ENCODE measurements at places on chromosomes 6 and 20.

DNA sequence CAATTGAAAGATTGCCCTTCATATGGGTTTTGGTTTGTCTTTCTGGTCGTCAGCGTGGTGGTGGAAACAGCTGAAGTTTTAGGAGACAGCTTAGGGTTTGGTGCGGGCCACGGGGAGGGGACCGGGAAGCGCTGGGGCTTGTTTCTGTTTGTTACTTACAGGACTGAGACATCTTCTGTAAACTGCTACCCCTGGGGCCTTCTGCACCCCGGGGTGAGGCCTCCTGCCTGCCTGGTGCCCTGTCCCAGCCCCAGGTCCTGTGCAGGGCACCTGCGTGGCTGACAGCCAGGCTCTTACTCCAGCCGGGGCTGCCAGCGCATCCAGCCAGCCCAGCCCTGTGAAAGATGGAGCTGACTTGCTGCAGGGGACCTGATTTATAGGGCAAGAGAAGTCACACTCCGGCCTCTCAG lies 22.8 kb downstream of the NPEPL1 start:
- no peak for DNase-seq

DNA sequence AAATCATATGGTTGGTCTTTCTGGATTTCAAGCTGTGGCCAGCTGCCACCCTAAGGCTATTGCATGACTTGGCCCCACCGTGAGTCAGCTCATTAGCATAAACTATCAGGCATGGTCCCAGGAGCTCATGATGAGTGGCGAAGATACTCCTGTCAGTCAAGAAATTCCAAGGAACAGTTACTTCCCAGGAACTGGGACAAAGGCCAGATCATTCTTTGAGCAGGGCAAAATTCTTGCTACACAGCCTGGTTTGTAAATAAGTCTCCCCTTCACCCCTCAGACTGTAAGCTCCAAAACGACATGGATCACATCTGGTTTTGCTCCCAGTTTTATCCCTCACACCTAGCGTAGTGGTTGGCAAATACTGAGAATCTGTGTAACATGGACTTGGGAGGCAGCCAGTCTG lies 33.0 kb upstream of the KIAA1586 start:
- DNase-seq = no peak

DNA sequence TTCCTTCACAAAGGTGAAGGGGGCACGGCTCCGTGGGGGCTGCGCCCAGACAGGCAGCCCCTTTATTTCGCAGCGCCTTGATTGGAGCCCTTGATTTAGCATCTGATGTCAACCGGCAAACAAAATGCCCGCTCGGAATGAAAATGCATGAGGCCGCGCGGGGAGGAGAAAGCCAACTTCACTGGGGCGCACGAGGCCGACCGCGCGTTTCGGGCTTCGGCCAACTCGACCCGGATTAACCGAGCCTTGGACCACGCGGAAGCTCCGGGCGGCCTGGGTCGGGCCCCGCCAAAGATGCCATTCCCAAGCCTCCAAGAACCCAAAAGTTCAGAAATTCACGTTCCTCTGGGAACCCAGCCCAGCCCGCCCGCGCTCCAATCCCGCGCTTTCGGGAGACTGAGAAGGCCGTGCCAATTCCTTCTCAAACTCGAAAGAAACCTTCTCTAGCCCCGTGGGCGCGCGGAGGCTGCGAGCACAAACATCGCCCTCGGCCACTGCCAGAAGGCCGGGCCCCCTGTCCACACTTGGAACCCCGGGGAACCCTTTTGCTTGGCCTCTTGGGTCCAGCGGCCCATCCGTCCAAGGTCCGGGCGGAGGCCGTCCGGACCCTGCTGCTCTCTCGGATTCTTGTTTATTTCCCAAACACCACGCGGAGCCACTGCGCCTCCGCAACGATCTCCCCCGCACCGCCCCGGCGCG lies 879 bp upstream of the INSM1 start:
- no peak for DNase-seq

DNA sequence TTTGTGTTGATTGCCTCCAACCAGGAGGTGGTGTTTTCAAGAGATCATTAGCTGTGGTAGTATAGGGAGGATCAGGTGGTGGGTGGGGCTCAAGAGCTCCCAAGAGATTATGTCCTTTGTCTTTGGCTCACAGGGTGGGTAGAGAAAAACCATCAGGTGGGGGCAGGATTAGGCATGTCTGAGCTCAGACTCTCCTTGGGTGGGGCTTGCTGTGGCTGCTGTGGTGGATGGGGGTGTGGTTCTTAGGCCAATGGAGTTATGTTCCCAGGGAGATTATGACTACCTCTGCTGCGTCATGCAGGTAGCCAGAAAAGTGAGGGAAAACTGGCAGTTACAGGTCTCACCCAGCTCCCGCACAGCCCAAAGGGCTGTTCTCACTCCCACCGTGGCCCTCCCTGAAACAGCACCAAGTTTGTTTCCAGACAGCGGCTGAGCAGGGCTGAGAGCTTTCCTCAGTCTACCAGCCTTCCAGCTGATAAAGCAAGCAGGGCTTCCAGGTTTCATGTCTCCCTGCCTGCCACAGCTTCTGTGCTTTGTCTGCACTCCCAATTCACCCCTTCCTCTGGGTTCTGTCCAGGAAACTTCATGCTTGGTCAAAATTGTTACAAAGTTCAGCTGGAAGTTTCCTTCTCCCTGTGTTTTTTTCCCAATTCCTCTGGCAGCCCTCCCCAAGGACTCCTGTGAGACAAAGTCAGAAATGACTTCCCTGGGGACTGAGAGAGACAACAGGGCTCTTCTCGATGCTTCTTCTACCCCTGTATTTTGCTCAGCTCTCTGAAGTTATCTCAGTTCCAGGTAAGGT lies 481.1 kb upstream of the MAN1A1 start:
- DNase-seq = no peak

GRCh38 chr6:2970753-2971419 lies 481 bp downstream of the SERPINB6 start:
- DNase-seq = no peak

GRCh38 chr6:111723412-111723970 lies 117.8 kb upstream of the TRAF3IP2 start:
- DNase-seq = no peak

DNA sequence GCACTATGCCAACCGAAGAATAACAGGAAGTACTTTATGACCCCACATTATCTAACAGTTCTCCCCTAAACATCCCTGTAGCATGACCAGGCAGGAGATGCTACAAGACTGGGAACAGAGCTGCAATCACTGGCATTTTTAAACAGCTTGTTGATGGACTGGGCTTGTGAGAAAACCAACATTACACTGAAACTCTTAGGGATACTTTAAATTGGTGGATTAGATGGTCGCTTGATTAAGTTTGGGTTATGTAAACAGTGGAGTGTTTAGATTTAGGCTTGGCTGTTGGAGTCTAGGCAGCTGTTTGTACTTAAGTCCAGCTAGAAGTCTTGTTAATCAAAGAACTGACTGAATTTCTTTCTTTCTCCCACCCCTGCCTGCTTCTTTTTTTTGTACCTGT lies 234.1 kb upstream of the BMP2 start:
- no peak for DNase-seq

- DNase-seq = no peak
Measured at GRCh38 chr20:17762243-17762872, 62.6 kb downstream of the BANF2 start.

Measured in NCI-H524 treated with DMSO at 0.1 percent for 48 hours (cell line).